NCI-H510A treated with DMSO at 0.1 percent for 48 hours (cell line): ENCODE measurements at places on chromosomes 5 and 9.

DNA sequence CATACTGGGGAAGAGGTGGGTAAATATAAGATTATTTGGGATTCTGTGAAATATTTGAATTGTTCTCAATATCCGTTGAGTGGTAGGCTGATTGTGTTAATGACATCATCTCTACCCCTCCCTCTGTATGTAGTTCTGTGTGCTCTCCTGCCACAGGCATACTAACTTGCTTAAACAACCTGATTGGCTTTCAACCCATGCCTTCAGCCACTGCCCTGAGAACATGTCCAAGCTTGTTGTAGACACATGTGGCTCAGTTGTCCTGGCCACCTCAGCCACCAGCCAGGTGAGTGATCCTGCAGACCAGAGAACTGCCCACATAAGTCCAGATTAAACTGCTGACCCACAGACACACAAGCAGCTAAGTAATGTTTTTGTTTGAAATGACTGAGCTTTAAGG lies 31.1 kb downstream of the ANKS6 start:
- DNase-seq, result no peak

- no peak for DNase-seq
Observed at GRCh38 chr5:116553366-116553765, 21.3 kb downstream of the SEMA6A start.

DNA sequence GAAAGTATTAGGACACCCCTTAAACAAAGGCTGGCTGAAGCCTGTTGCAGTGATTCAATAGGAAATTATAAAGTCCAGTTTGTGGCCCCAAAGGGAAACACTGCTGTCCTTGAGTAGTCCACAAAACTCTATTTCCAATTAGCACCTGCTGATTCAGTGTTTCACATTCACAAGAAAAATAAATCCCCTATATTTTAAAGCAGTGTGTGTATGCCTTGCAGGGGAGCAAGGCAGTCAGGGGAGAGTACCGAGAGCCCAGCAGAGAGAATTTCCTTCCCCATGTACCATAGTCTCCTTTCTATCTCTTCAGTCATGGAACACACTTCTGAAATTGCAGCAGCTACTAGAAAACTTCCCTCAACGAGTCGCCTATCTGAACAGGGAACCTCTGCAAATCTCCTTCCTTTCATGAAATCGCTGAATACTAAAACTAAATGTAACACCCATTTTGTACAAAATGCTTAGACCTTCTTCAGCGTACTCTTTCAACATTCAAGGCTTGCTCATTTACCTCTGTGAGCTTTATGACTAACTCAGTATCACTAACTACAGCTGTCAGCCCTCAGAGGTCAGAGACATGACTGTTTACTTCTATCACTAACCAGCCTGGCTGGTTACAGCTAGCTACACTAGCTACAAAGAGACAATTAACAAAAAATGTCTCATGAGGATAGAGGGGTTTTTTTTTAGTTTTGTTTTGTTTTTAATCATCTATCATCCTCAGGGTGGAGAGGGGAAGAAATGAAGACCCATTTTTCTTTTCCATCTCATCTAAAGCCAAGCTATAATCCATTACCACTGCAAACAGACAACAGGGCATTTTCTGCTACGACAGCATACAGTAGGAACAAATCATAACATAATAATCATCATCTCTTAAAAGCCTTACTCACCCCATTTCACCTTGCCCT lies 188.7 kb downstream of the EBF1 start:
- no peak for DNase-seq

GRCh38 chr9:97382099-97382718 lies 29.7 kb upstream of the TDRD7 start:
- no peak for DNase-seq

GRCh38 chr5:75659791-75660450 lies 48.7 kb downstream of the ANKDD1B start:
- DNase-seq, result no peak

DNA sequence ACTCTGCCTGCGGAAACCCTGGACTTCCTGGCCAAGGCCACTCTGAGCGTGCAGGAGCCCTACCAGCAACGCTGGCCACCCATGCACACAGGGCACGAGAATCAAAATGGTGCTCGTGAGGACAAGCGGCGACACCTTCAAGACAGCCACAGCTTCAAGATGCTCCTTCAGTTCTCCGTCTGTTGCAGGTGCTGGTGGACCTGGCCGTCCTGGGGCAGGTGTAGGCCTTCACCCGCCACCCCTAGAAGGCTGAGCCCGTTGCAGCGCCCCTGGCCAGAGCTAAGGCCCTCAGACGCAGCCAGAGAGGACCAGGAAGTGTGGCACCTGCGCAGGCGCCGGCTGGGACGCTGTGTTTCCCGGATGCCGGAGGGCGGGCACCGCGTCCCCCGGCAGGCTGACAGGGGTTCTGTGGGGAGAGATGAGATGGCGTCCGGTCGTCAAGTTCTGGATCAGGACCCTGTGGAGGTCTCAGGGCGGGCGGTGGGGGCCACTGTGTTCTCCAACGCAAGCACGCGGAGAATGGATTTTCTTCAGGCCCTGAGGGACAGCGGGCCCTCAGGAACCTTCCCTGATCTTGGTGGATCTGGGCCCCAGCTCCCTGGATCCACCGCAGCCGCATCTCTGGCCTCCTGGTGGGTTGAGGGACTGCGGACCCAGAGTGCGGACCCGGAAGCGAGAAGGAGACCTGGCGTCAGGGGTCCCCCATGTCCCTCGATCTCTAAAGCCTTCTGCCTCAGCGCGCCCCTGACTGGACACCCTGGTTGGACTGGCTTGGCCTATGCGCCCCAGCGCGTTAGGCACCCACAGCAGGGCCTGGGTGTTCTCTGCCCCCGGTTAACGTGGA lies 1770.8 kb upstream of the CDH9 start:
- DNase-seq, result no peak

GRCh38 chr9:109456811-109457210 lies 41.3 kb downstream of the PTPN3 start:
- DNase-seq, result no peak

- DNase-seq, result no peak
Observed at GRCh38 chr5:165135565-165135964, 1630.1 kb downstream of the MAT2B start.

GRCh38 chr5:171632616-171633015 lies 153.0 kb upstream of the SMIM23 start:
- no peak for DNase-seq

GRCh38 chr5:10222326-10222725 lies 27.4 kb downstream of the ATPSCKMT start:
- DNase-seq, result no peak
